ENCODE measurements at places on chromosomes 11 and 22. TPM values are rescaled to one million over a fixed set of nuclear protein-coding genes. Genes with fewer than 3 reads are reported as not detected.

The CFAP300 gene
- total RNA-seq = 6.4 TPM

The NDUFC2 gene
- 108 TPM for total RNA-seq

The OR52H1 gene
- total RNA-seq = not detected

The TSSK2 gene
- 0.16 TPM for total RNA-seq

The CRYBB2 gene
- total RNA-seq = not detected

The ADAMTS8 gene
- total RNA-seq = not detected

The NPAT gene
- 18.0 TPM for total RNA-seq

The CDK2AP2 gene
- 19.2 TPM for total RNA-seq

The TRPC6 gene
- total RNA-seq = 0.13 TPM

The ARHGAP42 gene
- 17.0 TPM for total RNA-seq

The RPS13 gene
- 475 TPM for total RNA-seq

The SLC6A5 gene
- total RNA-seq = not detected

The TH gene
- total RNA-seq = 0.61 TPM

The HYLS1 gene
- 2.5 TPM for total RNA-seq

The CDC45 gene
- 2.2 TPM for total RNA-seq

The OR5D14 gene
- not detected for total RNA-seq

The TENM4 gene
- 17.4 TPM for total RNA-seq

The RFPL1 gene
- total RNA-seq = not detected

The CCDC85B gene
- total RNA-seq = 7.5 TPM

The PATE2 gene
- not detected for total RNA-seq

The MN1 gene
- 7.3 TPM for total RNA-seq

The APOL5 gene
- total RNA-seq = not detected

The OR8H2 gene
- not detected for total RNA-seq

The SLC22A9 gene
- not detected for total RNA-seq

The OR52I1 gene
- total RNA-seq = not detected

The RIBC2 gene
- total RNA-seq = 0.38 TPM

The PRODH gene
- 2.7 TPM for total RNA-seq

The ANO1 gene
- 54.3 TPM for total RNA-seq

The PDXP gene
- 5.8 TPM for total RNA-seq

The PTGDR2 gene
- total RNA-seq = not detected

The MRGPRX2 gene
- total RNA-seq = not detected

The PSMD13 gene
- 89.5 TPM for total RNA-seq

The SPATA19 gene
- not detected for total RNA-seq

The P2RY2 gene
- total RNA-seq = 21.6 TPM

The SMC1B gene
- not detected for total RNA-seq

The CRACR2B gene
- total RNA-seq = not detected

The UPK2 gene
- not detected for total RNA-seq

The CSKMT gene
- total RNA-seq = 2.2 TPM

The GPR137 gene
- total RNA-seq = 4.7 TPM

The ALKBH8 gene
- total RNA-seq = 11.5 TPM

The PC gene
- total RNA-seq = 33.2 TPM

The SLC37A2 gene
- 34.8 TPM for total RNA-seq

The CD248 gene
- 0.67 TPM for total RNA-seq

The IMMP1L gene
- 22.1 TPM for total RNA-seq

The HBE1 gene
- total RNA-seq = not detected

The ATG13 gene
- 52.8 TPM for total RNA-seq

The KCNK4 gene
- total RNA-seq = not detected

The CARD10 gene
- 62.0 TPM for total RNA-seq

The SCGB1A1 gene
- not detected for total RNA-seq

The BLID gene
- 5.2 TPM for total RNA-seq

The KCNJ1 gene
- total RNA-seq = not detected

The APOL1 gene
- 1.2 TPM for total RNA-seq

The PDGFB gene
- 29.2 TPM for total RNA-seq

The ALDH3B1 gene
- total RNA-seq = 20.8 TPM

The SMIM35 gene
- total RNA-seq = not detected

The DEPDC7 gene
- 5.2 TPM for total RNA-seq

The GDPD4 gene
- total RNA-seq = not detected

All from mammary epithelial cell (primary cell).